Hepatic stellate cell (primary cell): ENCODE measurements at places on chromosomes 7 and 10.

- no peak for DNase-seq
Measured at GRCh38 chr7:115511330-115511729, 519.2 kb downstream of the TFEC start.

- DNase-seq, result no peak
Measured at GRCh38 chr10:129277841-129278240, 189.2 kb upstream of the MGMT start.

DNA sequence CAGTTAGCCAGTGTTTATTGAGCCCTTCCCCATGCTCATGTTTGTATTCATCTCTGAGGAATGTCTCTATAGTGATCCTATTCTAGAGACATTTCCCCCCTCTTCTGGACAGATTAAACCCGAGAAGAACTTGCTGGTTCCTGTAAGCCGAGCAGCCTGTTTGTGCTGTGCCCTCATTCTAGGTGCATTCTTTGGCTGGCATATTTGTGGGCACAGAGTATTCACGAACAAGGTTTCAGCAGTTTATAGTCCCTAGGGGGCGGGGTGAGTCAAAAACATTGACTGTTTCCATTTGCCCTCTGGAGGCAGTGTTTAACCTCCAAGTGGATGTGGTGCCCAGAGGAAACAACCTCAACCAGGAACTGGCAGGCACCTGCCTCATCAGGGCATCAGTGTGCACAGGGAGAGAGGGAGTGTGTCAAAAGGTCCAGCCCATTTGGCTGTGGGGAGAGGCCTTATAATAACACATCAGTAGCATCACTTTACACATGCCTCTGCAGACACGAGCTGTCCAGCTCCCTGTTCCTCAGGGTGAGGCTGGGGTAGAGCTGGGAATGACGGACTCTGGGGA is 273.3 kb upstream of the LRGUK start:
- DNase-seq, result peak; percentile 51

DNA sequence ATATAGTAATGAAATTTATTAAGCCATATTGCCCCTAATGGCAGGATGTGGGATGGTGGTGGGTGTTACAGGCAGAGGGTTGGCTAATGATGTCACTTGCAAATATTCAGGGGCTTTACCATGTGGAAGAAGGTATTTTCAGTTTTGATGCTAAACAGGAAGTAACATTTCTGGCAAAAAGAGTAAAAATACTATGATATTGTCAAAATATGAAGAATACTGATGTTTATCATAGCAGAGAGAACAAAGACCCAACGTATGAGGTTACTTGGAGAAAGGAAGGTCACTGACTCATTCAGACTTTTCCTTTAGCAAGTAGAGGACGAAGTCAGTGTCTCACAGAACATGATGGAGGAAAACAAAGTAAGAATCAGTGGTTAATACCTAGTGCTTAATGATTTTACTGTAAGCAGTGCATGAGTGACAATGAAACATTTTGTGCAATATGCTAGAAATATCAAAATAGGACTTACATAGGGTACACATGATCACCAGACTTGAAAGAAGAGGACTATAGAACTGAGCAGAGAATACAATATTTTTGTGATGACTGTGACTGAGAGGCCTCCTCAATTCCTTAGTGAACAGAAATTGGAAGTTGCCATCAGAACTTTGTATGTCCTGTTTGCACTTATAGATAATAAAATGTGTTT is 89.7 kb upstream of the STEAP4 start:
- DNase-seq, result no peak

DNA sequence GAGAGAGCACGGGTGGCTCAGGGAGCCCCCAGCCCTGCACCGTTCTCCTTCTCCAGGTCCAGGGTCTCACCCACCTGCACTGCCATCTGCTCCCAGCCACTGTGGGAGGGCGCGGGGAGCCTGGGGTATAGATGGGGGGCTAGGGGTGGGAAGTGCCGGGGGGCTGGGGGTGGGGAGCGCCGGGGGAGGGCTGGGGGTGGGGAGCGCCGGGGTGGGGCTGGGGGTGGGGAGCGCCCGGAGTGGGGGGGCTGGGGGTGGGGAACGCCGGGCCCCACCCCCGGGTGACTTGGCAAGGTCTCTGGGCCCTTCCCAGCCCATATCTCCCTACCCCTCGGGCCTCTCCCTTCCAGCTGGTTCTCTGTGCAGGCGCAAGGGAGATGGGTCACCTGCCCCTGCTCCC is at the start of gene GRIFIN:
GRIFIN (minus strand) TSS at position 101 of the 400 bp plus-strand sequence; CDS start at position 86, 15 bp downstream.
- DNase-seq, result no peak

GRCh38 chr10:3872712-3873329 is 87.8 kb upstream of the KLF6 start:
- no peak for DNase-seq

DNA sequence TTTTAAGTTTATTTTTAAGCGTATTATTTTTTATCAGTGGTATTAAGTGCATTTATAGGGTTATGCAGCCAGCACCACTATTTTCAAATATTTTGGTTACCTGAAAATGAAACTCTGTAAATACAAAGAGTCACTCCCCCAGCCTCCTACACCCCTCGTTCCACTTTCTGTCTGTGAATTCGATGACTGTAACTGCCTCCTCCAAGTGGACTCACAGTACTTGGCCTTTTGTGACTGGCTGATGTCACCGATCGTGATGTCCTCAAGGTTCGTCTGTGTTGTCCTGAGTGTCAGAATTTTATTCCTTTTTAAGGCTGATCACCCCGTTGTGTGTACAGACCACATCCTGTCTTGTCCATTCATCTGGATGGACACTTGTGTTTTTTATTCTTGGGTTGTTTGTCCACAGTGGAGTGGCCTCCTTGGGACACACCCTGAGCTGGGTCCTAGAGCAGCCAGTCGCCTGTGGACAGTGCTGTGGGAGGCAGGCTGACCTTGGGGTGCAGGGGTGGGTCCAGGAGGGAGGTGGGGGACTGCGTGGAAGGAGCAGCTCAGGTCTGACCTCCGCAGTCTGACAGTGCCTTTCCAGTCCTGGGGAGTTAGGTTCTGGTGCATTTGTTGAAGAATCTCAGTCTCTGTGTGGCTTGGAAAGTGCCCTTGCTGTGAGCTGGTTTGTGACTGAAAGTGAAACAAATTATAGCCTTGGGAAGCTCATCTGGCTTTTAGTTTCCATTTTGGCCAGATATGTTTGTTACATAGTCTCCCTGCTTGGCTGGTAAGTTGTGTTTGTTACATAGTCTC is 6.9 kb downstream of the MTG1 start:
- DNase-seq, result no peak

DNA sequence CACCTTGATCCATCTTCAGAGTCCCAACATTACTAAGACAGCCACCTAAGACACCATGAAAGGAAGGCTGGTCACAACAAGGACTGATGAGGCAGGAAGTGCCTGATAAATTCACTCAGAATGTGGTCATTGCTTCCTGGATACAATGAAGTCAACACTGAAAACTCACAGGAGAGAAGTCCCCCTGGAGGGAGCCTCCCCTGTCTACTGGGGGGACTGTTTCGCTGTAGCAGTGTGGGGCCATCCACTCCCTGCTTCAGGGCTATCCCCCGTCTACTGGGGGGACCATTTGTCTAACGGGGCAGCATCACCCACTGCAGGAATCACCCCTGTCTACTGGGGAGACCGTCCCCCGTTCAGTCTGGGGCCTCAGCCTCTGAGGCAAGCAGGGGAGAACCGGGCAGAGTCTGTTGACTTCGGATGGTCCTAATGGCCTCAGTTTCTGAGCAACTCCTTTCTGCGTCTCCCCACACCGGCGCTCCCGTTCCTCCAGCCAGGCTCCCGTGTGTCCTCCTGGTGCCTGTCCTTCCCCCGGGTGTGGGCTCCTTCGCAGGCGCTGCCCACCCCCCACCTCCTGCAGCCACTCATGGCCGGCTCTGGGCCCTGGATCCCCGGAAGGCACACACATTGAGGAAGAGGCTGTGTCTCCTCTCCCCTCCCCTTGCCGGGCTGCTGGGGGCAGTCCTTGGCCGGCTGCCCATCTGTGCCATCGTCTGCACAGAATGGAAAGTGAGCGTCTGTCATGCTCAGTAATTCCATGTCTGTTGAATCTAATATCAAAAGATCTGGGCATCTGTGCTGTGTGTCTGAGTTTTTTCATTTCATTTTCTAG is 59.9 kb upstream of the DNAJB6 start:
- peak; percentile 69 for DNase-seq

DNA sequence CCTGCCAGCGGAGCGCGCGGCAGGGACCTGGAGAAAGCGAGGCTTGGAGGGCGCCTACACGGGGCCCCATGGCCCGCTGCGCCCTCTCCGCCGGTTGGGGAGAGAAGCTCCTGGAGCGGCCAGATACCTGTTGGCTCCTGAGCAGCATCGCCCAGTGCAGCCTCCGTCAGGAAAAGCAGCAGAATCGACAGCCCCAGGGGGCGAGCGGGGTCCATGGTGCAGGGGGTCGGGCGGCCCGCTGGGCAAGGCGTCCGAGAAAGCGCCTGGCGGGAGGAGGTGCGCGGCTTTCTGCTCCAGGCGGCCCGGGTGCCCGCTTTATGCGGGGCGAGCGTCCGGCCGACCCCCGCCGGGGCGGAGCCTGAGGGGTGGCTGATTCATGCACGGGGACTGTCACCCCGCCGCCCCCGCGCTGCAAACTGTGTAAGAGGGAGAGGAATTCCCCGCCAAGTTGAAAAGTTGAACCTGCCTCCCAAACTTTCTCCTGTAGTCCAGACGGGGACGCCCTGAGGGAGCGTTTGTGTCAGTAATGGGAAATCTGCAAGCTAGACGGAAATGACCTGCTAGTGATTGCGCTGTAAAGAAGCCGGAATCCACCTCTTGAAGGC is at the start of gene TFPI2:
TFPI2 (minus strand) TSS at position 290 of the 605 bp plus-strand sequence; CDS start at position 215, 75 bp downstream.
- DNase-seq, result peak; percentile 50

- no peak for DNase-seq
Measured at GRCh38 chr10:98427011-98427515, 12.1 kb upstream of the PYROXD2 start.

- DNase-seq, result no peak
Measured at GRCh38 chr10:6516929-6517284, 63.2 kb downstream of the PRKCQ start.

DNA sequence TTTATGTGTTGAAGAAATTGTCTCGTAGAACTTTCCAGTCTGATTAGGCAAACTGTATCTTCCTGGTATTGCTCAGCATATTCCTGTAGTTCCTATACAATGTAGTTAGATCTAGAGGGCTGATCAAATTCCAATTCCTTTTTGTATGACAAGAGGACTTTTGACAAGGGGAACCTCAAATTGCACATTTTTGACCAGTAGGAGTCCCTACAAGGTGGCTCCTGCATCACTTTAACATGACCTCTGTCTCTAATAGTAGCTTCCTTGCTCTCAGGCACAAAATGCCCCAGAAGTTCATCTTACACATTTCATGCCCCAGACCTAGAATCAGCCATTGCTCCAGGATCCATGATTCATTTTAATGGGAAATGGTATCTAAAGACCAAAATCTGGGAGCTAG is 18.7 kb downstream of the HERPUD2 start:
- no peak for DNase-seq

- DNase-seq, result no peak
Measured at GRCh38 chr7:68529221-68529620, 1069.1 kb upstream of the AUTS2 start.

DNA sequence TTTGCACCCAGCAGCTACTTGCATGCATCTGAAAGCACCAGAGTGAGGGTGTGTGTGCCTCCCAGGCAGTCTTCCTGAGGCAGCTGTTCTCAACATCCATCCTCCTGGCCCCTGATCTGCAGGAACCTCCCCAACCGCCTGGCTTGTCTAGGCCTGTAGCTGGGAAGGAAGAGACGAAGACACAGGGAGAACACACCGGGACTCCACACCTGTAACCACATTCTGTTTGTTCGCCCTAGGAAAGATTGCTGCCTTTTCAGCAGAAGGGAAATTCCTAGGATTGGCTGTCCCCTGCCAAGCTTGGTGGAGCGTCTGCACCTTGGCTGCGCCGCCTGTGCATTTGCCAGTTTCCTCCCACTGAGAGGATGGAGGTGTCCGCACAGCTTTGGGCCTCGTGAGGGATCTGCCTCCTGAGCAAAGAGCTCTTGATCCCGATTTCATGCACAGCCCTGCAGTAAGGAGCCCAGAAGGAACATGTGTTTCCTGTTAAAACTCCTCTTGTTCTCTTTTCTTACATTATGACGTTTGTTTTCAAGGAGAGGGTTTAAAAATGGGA is 154.6 kb downstream of the TPST1 start:
- no peak for DNase-seq

- no peak for DNase-seq
Measured at GRCh38 chr7:65910237-65910636, 37.4 kb downstream of the VKORC1L1 start.

DNA sequence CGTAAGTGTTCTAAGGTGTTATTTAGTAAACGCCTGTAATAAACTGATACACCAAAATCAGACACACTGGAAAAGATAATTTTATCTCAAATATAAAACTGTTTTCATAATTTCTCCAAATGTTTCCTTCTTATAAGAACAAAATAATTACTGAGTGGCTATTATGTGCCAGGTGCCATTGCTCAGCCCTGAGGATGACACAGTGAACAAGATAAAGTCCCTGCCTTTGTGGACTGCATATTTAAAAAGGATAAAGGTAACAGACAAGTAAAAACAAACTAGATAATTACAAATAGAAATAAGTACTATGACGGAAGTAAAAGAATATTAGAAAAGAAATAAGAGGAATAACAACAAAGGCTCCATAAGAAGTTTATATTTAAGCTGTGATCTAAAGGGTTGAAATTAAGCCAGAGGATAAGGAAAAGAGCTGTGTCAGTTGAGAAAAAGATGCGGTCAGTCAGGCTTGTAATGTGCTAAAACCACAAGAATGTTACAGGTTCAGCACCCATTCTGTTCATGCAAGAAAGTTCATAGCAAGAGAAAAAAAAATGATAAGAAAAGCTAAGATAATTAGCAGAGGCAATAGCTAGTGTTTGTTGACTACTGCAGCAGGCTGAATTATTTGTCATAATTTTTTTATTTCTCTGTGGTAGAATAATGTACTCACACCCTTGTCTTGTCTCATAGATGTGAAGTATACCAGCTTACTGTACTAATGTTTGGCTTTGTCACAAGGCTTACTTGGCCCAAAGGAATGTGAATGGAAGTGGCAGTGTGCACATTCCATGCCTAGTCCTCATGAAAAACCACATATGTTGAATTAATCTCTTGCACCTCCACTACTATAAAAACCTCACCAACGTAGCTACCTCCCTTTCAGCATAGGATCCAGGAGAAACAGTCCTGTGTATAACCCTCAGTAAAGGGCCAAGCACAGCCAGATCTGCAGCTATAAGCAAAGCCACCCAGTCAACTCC is 75.1 kb downstream of the CRPPA start:
- DNase-seq, result peak; percentile 25

DNA sequence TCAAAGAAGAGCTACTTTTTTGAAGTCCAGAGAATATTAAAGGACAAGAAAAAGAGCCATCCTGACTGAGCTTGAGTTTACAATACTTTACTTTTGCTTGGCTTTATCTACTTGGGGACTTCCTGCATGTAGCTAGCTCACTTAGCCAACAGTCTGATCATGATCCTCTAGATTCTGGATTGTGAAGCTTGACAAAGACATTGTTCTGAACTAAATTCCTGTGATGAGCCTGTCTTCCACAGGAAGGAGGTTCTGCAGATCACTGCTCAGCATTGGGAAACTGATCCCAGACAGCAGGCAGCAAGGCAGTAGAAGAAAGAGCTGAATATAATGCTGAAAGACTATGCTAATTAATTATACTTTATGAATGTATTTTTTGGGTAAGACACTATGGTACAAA is 296.4 kb downstream of the DGKB start:
- no peak for DNase-seq

- DNase-seq, result no peak
Measured at GRCh38 chr10:3616880-3617279, 168.1 kb downstream of the KLF6 start.
